BJ (cell line): ENCODE measurements at places on chromosomes 1 and 21. TPM values are rescaled to one million over a fixed set of nuclear protein-coding genes. Genes with fewer than 3 reads are reported as not detected.

DNA sequence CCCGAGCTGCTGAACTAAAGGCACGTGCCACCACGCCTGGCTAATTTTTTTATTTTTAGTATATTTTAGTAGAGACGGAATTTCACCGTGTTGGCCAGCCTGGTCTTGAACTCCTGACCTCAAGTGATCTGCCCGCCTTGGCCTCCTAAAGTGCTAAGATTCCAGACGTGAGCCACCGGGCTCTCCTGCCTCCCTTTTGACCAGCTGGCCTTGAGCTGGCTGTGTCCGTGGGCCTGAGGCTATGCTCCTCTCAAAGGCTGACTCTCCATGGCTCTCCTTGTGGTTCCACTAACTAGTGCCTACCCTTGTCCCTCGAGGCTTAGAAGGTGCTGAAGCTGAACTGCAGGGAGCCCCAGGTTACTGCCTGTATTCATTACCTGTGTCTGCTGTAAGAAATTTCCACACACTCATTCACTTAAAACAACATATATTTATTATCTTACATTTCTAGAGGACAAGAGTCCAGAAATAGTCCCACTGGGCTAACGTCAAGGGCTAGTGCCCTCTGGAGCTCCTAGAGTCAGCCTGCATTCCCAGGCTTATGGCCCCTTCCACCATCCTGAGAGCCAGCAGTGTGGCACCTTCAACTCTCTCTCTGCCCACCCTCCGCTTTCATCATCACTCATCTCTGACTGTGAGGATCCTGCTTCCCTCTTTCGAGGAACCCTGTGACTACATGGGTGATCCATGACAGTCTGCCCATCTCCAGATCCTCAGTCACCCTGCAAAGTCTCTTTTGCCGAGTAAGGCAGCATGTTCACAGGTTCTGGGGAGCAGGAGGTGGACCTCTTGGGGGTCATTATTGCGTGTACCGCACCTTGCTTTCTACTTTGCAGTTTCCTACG, 34.9 kb downstream of the ETS2 start:
- no peak for DNase-seq

GRCh38 chr1:93681101-93681988, at the start of gene BCAR3:
TSS of gene BCAR3 (minus strand) at chr1:93681837. CDS start at chr1:93674930, 6,907 bp downstream.
- DNase-seq = no peak

GRCh38 chr1:185315445-185316071, 1.5 kb downstream of the IVNS1ABP start:
- no peak for DNase-seq

GRCh38 chr1:31297277-31298247, 730 bp downstream of the ZCCHC17 start:
- no peak for DNase-seq

GRCh38 chr1:12435639-12436344, 182.2 kb downstream of the DHRS3 start:
- no peak for DNase-seq

GRCh38 chr1:224594851-224595250, 21.3 kb upstream of the CNIH3 start:
- no peak for DNase-seq

GRCh38 chr1:21638531-21639341, 30.4 kb downstream of the RAP1GAP start:
- no peak for DNase-seq

DNA sequence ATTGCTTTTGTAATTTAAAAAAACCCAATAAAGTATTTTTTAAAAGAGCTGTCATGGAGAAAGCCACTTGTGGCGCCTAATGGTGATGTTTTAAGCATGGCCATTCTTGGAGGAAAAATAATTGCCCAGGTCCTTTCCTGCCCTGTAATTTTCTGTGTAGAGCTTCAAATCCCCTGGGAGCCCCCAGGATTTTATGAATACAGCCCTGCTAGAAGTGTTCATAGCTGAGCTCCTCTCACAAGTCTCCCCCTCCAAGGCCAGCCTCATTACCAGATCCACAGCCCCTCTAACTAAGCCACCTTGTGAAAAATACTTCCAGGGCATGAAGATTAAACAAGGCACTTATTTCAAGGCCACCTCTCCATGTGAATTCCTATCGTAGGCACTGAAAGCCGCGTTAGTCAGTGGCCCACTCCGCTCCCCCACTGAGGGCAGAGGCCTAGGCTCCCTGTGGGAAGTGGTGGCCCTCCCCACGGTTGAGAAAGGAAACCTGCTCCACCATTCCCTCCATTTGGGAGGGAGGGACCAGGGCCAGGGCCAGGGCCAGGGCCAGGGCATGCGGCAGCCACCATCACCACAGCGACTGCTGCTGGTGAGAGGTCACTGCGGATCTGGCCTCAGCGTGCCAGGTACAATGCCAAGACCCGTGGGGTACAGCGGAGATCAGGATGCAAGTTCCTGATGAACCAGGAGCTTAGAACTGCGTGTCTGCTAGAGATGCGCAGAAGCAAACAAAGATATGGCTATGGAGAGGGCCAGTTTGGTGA, 83.1 kb downstream of the KCNN3 start:
- DNase-seq = no peak

DNA sequence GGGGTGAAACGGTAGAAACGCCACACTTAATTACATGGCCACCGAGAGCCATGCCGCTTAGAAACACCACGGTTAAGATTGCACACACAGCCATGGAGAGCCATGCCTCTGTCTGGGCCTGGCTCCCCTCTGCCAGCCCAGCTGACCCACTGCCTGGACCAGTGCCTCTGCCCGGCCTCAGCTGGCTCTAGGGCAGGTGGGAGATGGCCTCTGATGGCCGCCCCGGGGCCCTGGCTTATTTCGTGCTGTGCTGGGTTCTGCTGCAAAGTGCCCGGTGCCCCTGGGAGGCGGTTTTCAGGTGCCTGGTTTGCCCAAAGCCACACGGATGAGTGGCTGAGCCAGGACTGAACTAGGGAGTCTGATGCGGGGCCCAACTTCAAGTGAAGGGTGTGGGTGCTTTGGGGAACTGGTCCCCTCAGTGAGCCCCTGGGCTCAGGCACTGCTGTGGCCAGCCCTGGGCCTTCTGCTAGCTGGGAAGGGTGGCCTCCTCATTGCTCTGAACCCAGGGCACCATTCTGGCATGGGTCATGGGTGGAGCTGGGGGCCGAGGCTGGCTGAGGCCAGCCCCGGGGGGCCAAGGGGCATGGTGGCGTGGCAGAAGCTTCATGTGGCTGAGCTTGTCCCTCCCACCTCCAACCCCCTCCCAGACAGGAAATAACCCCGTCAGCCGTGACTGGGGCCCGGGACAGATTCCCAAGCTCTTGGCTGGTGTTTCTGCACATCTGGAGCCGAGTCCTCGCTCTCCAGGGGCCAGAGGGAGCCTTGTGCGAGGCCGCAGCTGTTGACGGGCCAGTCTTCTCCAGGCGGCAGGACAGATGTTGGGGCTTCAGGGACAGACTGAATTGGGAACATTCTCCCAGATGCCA, 1.9 kb upstream of the GPR153 start:
- DNase-seq = no peak

GRCh38 chr1:51907079-51907702, 28.7 kb upstream of the NRDC start:
- DNase-seq = no peak

GRCh38 chr1:80531182-80531581, 1269.6 kb upstream of the ADGRL2 start:
- DNase-seq = no peak

GRCh38 chr1:240152611-240153297, 61.1 kb downstream of the FMN2 start:
- no peak for DNase-seq

- DNase-seq = no peak
Measured at GRCh38 chr1:160711602-160712311, at the start of gene CD48. TSS of gene CD48 (minus strand) at chr1:160711822. CDS start at chr1:160711763, 59 bp downstream.

CDK11B gene
- 5.9 and 6.3 TPM in 2 replicates for polyA plus RNA-seq

IGSF21 gene
- not detected in 2 replicates for polyA plus RNA-seq

CALML6 gene
- 0.31 and 0.45 TPM in 2 replicates for polyA plus RNA-seq

CFHR3 gene
- not detected in 2 replicates for polyA plus RNA-seq

TBCE gene
- 16.0 and 28.6 TPM in 2 replicates for polyA plus RNA-seq

EDN2 gene
- polyA plus RNA-seq = 0.06 TPM in 1 of 2 replicates, not detected in the other

SPRR2D gene
- not detected in 2 replicates for polyA plus RNA-seq

SHC1 gene
- 455 and 653 TPM in 2 replicates for polyA plus RNA-seq

SPRR1A gene
- polyA plus RNA-seq = not detected in 2 replicates

PIGR gene
- polyA plus RNA-seq = not detected in 2 replicates

TFF3 gene
- polyA plus RNA-seq = not detected in 2 replicates

MYOG gene
- not detected in 2 replicates for polyA plus RNA-seq
